ENCODE measurements at places on chromosomes 2 and 18.

GRCh38 chr2:173684896-173685459, 280.2 kb downstream of the SP3 start:
- DNase-seq: no peak

DNA sequence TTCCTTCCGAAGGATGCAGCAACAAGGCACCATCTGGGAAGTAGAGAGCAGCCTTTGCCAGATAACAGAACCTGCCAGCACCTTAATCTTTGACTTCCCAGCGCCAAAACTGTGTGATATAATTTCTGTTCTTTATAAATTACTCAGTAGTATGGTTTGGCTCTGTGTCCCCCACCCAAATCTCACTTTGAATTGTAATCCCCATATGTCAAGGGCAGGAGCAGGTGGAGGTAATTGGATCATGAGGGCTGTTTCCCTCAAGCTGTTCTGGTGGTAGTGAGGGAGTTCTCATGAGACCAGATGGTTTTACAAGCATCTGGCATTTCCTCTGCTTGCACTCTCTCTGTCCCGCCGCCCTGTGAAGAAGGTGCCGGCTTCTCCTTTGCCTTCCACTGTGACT, 899.9 kb downstream of the TRIB2 start:
- no peak for DNase-seq

DNA sequence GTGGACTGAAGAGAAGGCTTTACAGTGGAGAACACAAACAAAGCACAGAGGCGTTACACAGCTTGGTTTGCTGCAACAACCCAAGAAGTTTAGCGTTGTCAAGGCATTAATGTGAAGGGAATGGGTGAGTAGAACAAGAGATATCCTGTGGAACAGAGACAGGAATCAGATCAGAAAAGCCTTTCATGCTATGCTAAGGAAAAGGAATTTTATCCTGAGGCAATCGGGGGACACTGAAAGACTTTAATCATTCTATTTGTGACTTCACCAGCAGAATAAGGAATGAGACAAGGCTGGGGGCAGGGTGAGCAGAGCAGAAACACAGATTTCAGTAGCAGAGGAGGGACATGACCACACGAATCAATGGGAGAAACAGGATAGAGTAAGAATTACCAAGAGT, 600.7 kb downstream of the IRS1 start:
- DNase-seq: no peak

GRCh38 chr2:37083873-37084794, at the start of the genes GPATCH11 and HEATR5B:
Gene GPATCH11 (plus strand): TSS chr2:37084518. CDS start chr2:37088382, 3,864 bp downstream.
Gene HEATR5B (minus strand): TSS chr2:37084372. CDS start chr2:37083414, 958 bp downstream.
- DNase-seq: peak; percentile 86

DNA sequence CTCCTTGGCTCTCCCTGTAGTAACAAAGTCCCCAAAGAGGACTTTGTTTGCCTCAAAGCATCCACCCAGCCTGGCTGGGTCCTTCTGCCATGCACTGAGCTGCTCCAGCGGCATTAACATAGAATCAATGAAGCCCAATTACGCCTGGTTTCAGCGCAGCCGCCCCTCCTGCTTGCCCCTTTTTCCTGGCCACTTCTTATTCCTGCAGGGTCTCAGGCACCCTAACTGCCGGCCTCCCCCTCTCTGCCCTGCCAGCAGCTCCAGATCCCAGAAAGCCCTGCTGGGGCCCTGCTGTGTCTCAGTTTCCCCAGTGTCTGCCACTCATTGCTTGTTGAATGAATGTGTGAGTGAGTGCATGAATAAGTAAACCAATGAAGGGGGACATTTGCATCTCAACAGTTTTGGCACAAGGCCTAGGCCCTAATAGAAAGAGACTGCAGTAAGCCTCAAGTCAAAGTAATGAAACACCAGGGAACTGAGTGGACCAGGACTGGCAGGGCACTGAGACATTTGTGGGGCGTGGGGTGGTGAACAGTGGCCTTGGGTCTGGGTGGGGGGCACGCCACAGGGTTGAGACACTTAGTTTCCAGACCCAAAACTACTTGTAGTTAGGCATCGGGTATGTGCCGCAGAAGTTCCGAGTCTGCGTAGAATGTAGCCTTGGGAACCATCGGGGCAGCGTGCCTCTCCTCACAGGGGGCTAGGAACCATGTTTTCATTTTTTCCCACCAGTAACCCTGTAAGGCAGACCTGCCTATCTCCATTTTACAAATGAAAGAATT, 60.6 kb downstream of the SMAD7 start:
- no peak for DNase-seq

All from stimulated activated CD8-positive, alpha-beta memory T cell treated with anti-CD3 and anti-CD28 coated beads, Interleukin-12 subunit alpha, Interleukin-12 subunit beta, amount 100 ng/mL, for 4 hours (primary cell).